Right atrium auricular region (tissue), 2 donors: ENCODE measurements at places on chromosomes 7 and 10. TPM values are rescaled to one million over a fixed set of nuclear protein-coding genes. Genes with fewer than 3 reads are reported as not detected.

DNA sequence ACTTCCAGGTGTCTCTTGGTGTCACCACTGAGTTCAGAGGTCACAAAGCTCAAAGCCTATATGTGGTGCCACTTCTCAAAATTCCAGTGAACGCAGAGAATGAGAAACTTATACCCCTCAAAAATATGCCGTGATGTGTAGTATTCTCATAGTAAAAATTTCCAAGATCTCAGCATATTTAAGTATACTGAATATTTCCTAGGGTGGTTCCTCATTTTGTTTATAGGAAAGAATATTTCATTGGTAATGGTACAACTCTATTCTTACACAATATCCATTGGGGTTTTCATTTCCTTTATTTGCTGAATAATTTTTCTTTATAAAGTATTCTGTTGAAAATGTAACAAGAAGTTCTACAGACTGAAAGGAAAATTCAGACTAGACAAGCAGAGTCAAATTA, 58.9 kb upstream of the ADO start:
- no peaks in the 10 kb centered on the region for H3K27me3 ChIP-seq
- no peak overlapping the region for H3K4me3 ChIP-seq
- no peaks in the 10 kb centered on the region for H3K4me1 ChIP-seq
- H3K27ac ChIP-seq: no peak overlapping the region

- peak overlapping the region; percentile 92 for H3K27ac ChIP-seq
- DNase-seq: no peak
- no peaks in the 10 kb centered on the region for H3K4me1 ChIP-seq
- no peaks in the 10 kb centered on the region for H3K27me3 ChIP-seq
Observed at GRCh38 chr7:44134943-44135628, 6.0 kb downstream of the MYL7 start.

DNA sequence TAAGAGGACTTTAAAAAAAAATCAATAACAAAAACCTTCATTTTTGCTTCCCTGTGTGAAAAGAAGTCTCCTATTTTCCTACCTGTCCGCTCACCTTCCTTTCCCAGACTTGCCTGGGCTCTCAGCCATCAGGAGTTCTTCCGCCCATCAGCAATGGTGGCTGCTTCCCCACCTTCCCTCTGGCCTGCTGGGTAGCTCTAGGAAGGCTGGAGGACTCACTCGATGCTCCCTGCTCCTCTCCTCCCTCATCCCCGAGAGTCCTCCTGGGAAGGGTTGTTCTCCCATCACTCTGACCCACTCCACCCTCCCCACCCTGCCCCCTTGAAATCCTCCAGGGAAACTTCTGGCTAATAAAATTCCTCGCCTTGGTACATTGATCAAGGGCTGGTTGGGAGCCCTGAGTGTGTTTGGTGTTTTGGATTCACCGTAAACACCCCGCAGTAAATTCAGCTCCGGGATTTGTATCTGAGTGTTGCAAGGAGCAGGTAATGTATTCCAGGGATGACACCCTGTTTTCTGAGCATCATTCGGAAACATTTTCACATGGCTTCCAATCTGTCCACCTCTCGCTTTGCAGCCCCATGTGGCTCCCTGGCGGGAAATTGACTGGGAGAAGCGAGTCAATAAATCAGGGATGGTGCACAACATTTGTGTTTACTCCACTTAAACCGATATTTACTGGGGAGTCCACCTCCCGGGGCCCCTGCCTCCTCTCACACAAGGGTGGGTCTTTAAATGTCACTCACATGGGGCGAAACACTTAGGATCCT, 126.4 kb upstream of the SDK1 start:
- no peaks in the 10 kb centered on the region for H3K4me1 ChIP-seq
- no peaks in the 10 kb centered on the region for H3K36me3 ChIP-seq
- DNase-seq: no peak
- H3K4me3 ChIP-seq: no peak overlapping the region
- no peak overlapping the region for H3K27ac ChIP-seq

- no peaks in the 10 kb centered on the region for H3K36me3 ChIP-seq
- H3K27me3 ChIP-seq: no peaks in the 10 kb centered on the region
- DNase-seq: no peak
- no peak overlapping the region for H3K4me3 ChIP-seq
- H3K27ac ChIP-seq: no peak overlapping the region
Observed at GRCh38 chr10:102542800-102543418, 39.1 kb downstream of the SUFU start.

DNA sequence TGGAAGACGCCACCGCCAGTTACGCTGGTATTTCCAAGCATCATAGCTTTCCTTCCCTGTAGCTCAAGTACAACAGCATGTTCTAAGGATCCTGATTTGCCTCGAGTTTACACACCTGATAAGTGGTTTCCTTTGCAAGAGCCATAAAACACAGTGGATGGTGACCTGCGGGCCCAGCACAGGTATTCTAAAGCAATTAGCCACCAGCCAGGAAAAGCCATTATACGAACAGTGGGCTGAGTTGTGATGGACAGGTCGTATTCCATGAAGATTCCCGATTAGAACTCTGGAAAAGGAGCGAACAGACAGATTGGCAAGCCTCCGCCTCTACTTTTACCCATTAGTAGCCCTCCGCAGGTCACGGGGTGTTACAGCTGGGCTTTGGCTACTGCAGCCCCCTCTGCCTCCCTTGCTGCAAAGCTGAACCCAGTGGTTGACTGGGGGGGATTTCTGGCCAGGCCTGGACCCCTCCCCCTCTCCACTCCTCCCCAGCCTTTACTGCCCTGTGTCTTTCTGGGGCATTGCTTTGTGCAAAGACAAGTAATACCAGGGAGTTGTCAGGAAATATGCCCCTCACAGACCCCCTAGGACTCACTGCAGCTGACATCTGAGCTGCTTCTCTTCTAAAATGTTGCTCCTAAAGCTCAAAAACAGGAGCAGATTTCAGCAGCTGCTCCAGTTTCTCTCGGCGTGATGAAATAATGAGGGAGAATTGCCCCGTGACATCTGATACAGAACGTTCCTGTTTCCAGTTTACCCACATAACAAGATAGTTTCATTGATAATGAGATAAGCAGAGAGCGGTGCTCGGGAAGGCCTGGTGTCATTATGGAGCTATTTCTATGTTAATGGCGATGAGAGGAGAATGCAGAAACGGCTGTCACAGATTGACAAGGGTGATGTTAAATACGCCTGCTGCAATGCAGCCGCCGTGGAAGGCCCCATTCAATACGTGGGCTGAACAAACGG, 214.4 kb downstream of the CCSER2 start:
- DNase-seq: no peak
- H3K27me3 ChIP-seq: no peaks in the 10 kb centered on the region
- peaks cover 12% of the 10 kb centered on the region for H3K4me1 ChIP-seq
- no peak overlapping the region for H3K4me3 ChIP-seq

GRCh38 chr7:81013083-81013817, 94.4 kb upstream of the SEMA3C start:
- H3K4me3 ChIP-seq: no peak overlapping the region
- H3K4me1 ChIP-seq: no peaks in the 10 kb centered on the region
- no peaks in the 10 kb centered on the region for H3K27me3 ChIP-seq
- no peak for DNase-seq
- H3K27ac ChIP-seq: no peak overlapping the region
- H3K36me3 ChIP-seq: no peaks in the 10 kb centered on the region

Gene TTYH3
- total RNA-seq: 11.1 TPM

DNA sequence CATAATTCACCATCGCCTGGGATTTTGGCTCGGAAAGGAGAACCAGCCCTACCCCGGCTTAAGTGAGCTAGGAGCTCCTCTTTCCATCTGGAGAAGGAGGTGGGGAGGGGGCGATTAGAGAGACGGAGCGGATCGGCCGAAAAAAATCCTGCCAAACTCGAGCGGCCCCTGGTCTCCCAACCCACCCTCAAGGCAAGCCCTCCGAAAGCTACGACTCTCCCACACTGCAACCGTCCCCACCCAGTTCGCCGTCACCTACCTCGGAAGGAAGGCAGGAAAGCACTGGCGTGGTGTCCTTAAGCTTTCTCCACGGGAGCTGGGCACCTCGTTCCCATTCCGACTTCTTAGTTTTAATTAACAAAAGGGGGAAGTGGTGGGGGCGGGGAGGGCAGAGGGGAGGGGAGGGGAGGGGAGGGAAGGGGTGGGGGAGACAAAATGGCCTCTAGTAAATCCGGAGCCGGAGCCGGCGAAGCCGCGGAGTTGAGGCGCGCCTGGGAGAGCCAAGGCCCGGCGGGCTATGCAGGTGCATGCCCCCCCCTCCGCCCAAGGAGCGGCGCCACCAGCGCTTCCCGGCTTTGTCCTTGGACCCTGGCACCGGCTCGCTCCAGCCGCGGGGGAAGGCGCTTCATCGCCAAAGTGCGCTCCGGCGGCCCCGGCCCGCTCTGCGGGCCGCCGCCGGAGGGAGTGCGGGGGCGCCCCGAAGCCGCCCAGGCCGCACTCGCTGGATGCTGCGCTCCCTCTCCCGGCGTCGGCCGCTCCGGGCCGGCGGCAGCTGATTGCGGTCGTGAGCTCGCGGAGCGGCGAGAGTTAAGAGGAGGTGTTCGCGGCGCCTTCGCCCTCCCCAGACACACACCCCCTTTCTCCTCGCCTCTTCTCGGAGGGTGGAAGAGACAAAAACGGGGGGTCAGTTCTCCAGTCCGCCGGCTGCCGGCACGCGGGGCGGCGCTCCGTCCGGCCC, at the start of gene LRRC4:
TSS of gene LRRC4 (minus strand) at position 784 of the 958 bp plus-strand sequence. CDS start 797 bp downstream, outside the sequence.
- peaks cover 37% of the 10 kb centered on the region for H3K4me1 ChIP-seq
- no peak for DNase-seq

DNA sequence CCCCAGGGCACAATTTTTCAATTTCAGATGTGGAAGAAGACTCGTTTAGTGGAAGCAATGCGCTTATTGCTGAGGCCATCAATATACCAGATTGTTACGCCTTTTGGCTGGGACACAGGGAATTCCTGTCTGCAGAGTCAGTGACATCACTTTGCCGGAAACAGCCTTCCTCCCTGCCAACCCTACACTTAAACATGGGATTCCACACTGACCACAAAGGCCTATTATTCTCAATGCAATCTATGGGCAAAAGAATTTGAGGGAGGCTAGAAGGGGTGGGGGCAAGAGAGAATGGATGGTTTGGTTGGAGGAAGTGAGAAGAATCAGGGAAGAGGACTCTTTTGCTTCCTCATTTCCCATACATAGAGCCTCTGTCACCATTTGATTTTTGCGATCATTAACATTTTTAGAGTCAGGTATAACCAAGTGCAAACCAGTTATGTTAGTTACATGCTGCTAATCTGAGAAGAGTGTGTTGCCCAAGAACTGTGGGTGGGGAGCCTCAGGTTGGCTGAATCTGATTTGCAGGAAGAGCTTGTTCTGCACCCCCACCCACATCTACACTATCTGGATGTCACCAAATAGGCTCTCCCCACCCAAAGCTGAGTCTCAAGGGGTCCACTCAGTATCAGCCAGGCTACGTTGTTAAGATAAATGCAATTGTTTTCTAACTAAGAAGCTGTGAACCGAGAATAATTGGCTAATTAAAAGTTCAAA, 58.2 kb downstream of the ENTPD1 start:
- H3K27me3 ChIP-seq: no peaks in the 10 kb centered on the region
- peaks cover 11% of the 10 kb centered on the region for H3K4me1 ChIP-seq
- H3K27ac ChIP-seq: peak overlapping the region; percentile 14
- H3K36me3 ChIP-seq: no peaks in the 10 kb centered on the region
- DNase-seq: no peak

Gene SLC29A4
- total RNA-seq: 3.7 TPM

DNA sequence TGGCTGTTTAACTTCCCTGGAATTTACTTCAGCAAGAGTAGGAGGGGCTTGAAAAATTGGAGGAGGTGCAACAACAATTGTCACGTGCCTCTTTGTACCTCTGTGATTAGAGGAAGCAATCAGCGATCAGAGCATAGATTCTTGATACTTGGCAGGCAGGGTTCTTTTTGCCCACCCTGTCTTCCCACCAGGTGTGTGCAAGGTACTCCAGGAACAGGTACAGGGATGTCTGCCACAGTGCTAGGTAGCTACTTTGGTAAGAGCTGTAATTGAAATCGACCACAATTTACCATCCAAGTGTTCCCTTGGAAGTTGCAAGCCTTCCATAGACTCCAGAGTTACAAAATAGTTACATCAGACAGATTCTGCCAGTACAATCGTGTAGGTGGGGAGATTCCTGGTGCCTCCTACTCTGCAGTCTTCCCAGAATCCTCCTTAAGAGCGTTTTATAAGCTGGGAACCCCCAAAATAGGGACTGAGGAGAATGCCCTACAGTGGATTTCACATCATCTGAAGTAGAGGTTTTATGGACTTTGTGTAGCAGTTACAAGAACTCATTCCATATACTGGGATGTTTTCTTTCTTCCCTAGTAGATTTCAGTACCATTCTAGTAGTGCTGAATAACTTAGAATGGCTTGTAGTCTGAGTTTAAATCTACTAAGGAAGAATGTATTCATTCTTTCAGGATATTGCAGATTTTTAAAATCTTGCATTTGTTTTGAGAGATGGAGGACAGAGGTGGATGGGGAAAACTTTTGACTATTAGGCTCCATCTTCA, 101.9 kb downstream of the EXOC4 start:
- no peaks in the 10 kb centered on the region for H3K27me3 ChIP-seq
- no peaks in the 10 kb centered on the region for H3K4me1 ChIP-seq
- no peak for DNase-seq

GRCh38 chr7:7803715-7804178, 85.3 kb upstream of the RPA3 start:
- no peak for DNase-seq
- H3K36me3 ChIP-seq: no peaks in the 10 kb centered on the region
- H3K27me3 ChIP-seq: no peaks in the 10 kb centered on the region
- no peak overlapping the region for H3K4me3 ChIP-seq

Gene ZNF775
- total RNA-seq: 6.2 TPM

- no peak overlapping the region for H3K27ac ChIP-seq
- H3K4me1 ChIP-seq: no peaks in the 10 kb centered on the region
- no peak for DNase-seq
- H3K27me3 ChIP-seq: no peaks in the 10 kb centered on the region
- H3K36me3 ChIP-seq: no peaks in the 10 kb centered on the region
Observed at GRCh38 chr7:137313201-137313600, 30.3 kb downstream of the PTN start.

Gene FOXI2
- not detected for total RNA-seq

Gene PIP
- total RNA-seq: not detected

DNA sequence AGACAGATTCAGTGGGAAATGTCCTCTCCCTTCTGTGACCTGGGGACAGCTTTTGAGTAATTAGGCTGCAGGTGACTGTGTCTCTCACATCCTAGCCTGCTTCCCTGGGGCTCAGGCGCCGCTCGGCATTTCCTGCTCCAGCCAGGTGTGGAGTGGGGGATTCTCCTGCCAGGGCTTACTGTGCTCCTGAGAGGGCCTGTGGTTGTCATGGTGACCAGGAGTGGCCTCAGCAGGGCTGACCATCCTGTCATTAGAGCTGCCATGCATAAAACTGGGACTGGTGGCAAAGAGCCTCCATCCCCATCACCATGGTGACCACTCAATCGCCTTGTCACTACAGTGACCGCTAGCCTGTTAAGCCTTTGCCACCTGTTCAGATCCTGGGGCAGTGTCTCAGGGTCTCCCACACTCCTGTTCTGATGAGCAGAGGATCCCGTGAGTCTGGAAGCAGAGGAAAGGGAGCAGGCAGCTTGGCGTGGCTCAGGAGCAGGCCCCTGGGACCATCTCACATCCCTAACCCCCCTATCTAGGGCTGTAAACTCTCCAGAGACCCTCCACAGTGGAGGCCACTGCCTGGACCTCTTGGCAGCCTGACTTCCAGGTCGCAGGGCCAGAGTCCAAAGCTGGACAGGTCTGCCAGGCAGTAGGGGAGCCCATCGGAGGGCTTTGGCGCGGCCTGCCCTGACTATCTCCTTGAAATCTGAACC, at the start of gene GCK:
TSS of gene GCK (minus strand) at position 154 of the 707 bp plus-strand sequence. CDS start 486 bp downstream, outside the sequence.
- no peak within 1 kb of the TSS for H3K4me3 ChIP-seq
- no peak for DNase-seq
- no peaks in the 10 kb centered on the region for H3K4me1 ChIP-seq
- H3K27ac ChIP-seq: no peak within 1 kb of the TSS
